ENCODE measurements at places on chromosomes 11 and 22.

DNA sequence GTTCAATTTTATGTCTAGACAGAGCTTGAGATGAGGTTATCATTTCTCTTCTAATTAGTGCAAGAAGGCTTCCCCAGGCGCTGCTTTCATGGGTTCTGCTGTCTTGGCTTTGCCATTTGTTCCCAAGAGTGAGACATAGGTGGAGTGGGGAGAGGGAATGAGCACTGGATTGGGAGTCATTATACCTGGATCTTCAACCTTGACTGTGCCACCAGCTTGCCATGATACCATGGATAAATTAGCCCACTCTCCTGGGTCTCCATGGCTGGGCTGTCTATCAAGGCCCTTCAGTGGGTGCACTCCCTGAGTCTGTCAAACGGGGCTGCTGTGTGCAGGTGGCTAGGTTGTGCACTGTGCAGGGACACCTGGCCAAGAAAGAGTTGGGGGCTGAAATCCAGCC is 15.6 kb upstream of the NECTIN1 start:
- no peak for DNase-seq

GRCh38 chr11:71339396-71339881 is 87.1 kb upstream of the SHANK2 start:
- DNase-seq = no peak

DNA sequence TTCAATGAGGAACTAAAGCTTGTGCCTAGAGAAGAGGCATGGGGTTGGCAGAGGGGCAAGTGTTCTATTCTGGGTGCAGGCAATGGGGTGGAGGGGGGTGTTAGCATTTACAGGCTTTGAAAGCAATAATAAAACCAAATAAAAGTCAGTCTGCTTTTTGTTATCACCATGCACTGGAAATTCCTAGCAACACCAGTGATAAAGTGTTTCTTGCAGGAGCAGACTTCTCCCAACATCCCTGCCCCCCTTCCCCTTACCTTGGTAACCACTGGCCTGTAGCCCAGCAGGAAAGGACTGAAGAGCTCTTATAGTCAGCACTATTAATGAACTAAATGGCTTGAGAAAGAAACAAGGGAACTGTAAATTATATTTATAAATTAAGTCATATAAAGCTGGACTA is 65.2 kb upstream of the SESN3 start:
- no peak for DNase-seq

DNA sequence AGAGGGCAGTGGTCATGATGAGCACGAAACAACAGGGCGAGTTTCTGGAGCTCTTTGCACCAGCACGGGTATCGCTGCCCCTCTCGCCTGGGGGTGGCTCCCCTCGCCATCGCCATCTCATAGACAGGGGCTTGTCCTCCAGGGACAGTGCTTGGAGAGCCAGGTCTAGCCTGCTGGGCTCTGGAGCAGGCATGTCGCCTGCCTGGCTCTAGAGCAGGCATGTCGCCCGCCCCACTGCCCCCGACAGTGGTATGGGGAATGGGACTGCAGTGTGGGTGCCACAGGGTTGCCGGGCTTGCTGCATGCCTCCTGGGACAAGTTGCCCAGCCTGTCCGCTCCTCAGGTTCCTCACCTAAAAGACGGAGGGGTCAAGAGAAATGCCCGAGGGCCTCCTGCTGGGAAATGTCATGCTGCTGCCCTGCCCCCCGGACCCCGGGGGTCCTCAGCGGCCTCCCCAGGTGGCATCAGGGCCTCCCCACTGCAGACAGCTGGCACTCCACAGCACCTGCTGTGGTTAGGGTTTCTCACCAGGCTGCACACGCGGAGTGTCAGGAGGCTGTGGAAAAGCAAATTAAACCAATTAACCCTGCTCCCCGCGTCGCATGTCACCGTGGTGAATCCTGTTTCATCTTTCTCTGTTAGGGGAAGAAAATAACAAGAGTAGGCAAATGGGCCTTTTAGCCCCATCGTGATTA is 403.0 kb downstream of the TBC1D22A start:
- DNase-seq = peak; percentile 18

- no peak for DNase-seq
Measured at GRCh38 chr11:122096272-122097112, 19.5 kb downstream of the BLID start.

Measured in NCI-H524 treated with DMSO at 0.1 percent for 48 hours (cell line).